ENCODE measurements at places on chromosomes 11 and 22.

- DNase-seq = no peak
Measured at GRCh38 chr11:73969991-73970800, 12.4 kb downstream of the UCP2 start.

DNA sequence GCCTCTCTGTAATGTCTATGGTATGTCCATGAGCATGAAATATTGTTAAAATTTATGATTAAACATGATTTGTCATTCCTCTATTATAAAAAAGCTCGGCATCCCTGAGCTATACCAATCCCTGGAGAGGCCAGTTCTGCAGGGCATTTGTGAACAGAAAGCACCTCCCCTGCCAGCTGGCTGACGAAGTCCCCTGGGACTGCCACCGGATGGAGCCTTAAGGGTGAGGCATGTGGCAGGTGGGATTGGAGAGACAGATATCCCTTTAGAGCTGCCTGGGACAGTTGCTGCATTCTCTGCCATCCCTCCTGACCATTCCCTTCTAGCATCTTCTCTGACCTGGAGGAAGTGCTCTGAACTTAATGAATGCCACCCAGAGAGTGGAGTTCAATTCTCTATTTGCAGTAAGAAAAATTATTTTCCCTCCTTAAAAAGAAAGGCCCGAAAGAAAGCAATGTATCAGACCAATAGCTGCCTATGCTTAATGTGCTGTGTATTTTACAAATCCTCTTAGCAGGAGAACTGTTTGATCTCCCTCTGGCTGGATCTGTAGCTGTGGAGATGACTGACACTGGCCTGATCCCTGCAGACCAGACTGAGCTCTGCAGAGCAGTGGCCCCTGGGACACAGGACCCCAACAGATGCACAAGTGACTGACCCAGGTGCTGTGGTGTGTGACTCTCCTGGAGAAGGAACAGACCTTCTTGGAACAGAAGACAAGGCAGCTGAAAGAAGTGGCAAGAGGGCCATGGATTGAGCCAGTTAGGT, 219.0 kb upstream of the NAV2 start:
- no peak for DNase-seq

DNA sequence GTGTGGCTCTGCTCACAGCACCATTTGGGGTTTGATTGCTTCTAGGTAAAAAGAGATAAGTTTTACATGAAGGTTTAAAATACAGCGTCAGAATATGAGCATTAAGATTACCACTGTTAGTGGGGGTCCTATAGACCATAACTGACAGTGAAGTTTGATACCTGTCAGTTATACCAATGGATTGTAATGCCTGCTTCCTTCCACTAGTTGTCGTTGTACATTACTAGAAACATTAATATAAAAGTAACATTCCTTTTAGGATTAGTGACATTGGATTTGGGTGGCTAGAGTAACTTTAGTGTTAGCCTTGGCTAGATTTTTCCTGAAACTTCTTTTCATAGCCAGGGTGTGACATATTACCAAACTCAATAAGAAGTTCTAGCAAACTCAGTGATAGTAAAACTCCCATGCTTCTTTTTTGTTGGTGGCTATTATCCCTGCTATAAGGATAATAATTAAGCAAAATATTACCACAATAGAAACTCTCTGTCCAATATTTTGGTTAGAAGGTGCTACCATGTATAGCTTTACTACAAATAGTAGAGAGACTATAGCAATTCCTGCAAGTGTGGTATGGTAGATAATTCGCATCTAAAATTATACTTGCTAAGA, 57.1 kb downstream of the FAM181B start:
- DNase-seq = no peak

- no peak for DNase-seq
Measured at GRCh38 chr22:41175546-41175945, 29.6 kb upstream of the L3MBTL2 start.

DNA sequence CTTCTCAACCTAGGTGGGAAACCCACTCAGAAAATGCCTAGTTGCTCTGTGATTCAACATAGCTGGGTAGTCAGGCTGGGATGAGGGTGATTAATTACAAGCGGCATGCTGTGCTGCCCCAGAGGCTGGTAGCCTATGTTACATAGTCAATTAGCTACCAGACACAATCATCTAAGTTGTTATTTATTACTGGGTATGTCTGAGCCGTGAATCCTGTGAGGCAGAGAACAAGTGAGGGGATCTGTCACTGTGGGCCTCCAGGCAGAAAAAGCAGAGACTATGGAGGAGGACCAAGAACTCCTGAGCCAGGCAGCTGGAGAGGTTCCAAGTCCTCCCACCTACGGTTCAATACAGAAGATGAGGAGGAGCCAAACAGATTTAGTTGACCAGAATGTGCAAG, 186.6 kb upstream of the BDNF start:
- DNase-seq = no peak

DNA sequence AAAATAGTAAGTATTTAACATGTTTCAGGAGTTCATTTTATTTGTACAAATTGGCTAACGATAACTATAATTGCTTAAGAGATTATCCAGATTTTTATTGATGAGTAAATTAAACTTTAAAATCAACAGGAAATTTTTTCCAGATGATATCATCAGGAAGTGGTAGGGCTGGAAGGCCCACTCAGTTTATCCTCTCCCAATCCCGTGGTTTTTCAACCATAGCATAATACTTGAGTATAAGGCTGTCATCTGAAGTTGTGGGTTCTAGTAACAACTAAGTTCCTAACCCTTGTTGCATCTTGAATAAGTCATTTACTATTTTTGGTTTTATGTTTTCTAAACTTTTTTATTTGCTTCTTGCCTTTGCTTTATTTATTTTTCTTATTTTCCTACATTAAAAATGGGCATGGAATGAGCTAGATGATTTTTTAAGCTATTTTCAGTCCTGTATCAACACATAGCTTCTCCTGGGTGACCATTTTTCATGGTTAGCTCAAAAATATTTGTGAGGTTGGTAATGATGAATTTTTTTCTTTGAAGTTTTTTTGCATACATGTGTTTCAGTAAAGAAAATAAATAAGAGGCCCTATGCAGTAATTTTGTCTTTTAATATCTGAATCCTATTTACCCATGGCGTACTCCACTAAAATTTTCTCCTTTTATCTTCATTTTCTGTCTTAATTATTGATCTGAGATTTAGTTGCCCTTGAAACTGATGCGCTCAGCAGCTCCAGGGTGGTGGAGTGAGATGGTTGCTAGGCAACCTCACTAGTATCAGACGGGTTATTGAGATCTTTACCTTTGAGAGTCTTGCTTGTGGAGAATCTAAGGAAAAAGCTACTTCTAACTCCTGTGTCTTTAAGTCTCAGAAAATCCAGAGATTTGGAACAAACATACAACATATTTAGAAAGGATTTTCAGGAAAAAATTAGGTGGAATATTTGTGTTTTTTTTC, 452.0 kb upstream of the CCDC179 start:
- no peak for DNase-seq

DNA sequence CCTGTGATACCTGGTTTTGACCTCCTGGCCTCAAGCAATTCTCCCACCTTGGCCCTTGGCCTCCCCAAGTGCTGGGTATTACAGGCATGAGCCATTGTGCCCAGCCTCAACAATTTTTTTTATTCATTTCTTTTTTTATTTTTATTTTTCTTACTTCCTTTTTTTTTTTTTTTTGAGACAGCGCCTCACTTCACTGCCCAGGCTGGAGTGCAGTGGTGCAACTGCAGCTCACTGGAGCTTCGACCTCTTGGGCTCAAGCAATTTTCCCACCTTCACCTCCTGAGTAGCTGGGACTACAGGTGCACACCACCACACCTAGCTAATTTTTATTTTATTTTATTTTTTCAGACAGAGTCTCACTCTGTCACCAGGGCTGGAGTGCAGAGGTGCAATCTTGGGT, 25.5 kb upstream of the CECR2 start:
- no peak for DNase-seq

- no peak for DNase-seq
Measured at GRCh38 chr11:101748572-101749344, 165.0 kb upstream of the TRPC6 start.

GRCh38 chr11:59182457-59183151, 10.7 kb downstream of the DTX4 start:
- no peak for DNase-seq

GRCh38 chr11:103395612-103396011, 286.4 kb downstream of the DYNC2H1 start:
- DNase-seq = no peak

- no peak for DNase-seq
Measured at GRCh38 chr11:45265969-45266675, 20.0 kb downstream of the SYT13 start.

Measured in uterus (tissue), 4 donors.